ENCODE measurements at places on chromosomes 1 and 21.

GRCh38 chr21:45998276-45998701 is 16.7 kb downstream of the COL6A1 start:
- no peak for DNase-seq

GRCh38 chr1:38031513-38031866 is 15.1 kb downstream of the POU3F1 start:
- no peak for DNase-seq

- no peak for DNase-seq
These were observed 110.3 kb downstream of the DUSP10 start for GRCh38 chr1:221631556-221631955.

- no peak for DNase-seq
These were observed 100.4 kb upstream of the POGK start for GRCh38 chr1:166738873-166739272.

DNA sequence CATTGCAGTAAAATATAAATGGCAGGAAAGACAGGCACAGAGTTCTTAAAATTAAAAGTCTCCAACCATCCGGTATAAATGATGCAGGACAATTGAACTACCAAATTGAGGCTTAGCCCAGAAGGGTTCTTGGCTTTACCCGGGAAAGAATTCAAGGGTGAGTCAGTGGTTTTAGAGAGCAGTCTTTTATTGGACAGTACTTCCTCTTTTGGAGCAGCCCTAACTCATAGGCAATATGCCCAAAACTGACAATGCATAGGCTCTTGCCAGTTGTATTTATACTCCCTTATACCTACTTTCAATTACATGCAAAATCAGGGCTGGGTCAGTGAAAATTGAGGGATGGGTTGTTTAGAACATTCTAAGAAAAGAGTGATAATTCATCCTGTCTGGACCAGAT is 1628.9 kb upstream of the PRMT6 start:
- no peak for DNase-seq
